ENCODE measurements at places on chromosomes 6 and 20.

DNA sequence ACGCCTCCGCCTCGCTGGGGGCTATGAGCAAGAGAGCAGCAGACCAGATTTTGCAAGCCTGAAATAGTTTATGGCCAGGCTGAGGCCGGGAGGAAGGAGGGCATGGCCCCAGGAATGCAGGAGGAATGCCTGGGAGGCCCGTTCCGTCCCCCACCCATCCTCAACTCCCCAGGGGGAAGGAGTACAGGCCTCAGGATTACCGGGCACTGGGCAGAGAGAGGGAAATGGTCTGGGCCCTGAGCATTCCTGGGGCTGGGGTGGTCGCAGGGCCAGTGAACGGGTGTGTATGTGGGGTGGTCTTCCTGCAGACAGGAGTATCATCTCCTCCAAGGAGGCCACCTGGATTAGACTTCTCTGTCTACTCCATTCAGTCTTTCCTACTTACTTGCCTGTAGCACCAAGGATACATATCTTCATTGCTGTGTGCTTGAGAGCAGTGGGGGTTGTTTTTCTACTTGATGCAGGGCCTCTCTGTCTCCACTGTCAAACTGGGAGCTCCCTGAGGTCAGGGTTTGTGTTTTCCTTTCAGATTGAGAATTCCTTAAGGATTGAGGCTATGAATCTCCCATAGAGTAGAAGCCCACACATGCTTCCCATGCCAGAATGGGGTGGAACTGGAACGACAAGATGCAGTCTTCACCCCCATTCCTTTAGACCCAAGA lies 81.3 kb downstream of the VEGFA start:
- DNase-seq = no peak

DNA sequence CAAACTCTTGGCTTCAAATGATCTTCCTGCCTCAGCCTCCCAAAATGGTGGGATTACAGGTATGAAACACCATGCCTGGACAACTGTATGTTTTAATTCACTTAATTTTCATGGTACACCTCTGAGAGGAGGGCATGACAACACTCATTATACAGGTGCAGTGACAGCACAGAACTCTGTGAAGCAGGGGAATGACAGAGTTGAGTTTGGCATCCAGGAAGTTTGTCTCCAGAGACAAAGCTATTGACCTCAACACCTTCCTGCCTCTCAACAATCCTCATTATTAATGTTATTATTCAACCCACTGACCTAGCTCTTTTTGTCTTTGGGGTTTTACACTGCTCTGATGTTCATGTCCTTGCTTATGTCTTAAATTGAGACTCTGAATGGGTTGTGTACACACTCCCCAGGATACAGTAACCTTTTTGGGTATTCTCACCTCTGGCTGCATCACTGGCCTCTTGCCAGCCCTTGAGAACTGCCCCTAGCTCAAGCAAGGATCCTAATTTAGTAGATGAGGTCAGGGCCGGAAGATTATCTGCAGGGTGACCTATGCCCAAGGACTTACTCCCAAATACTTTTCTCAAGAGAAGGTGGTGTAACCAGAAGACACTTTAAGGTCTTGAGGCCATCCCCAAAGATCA lies 13.0 kb upstream of the IER3 start:
- DNase-seq = no peak

GRCh38 chr6:44676826-44677433 lies 289.4 kb downstream of the CDC5L start:
- DNase-seq = no peak

DNA sequence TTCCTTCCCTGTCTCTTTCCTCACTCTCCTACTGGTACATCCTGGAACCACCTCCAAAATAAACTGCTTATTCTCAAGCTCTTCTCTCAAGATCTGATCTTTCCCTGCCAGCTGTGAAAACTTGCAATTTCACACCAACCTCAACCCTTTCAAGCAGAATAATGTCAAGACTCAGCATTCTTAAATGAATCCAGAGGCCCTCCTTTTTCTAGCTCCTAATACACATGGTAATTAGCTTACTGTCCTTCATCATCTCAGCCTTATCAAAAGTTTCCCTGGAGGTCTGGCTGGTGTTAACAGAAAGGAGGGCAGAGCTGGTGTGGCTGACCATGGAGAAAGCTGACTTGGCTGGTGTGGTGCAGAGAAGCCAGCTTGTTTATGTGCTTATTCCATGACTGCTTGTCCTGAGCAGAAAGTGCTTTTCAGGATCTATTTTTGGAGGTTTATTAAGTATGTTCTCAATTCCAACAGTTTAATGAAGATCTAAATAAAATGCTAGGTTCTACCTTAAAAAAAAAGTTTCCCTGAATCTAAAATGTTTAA lies 50.5 kb downstream of the CFAP61 start:
- no peak for DNase-seq

DNA sequence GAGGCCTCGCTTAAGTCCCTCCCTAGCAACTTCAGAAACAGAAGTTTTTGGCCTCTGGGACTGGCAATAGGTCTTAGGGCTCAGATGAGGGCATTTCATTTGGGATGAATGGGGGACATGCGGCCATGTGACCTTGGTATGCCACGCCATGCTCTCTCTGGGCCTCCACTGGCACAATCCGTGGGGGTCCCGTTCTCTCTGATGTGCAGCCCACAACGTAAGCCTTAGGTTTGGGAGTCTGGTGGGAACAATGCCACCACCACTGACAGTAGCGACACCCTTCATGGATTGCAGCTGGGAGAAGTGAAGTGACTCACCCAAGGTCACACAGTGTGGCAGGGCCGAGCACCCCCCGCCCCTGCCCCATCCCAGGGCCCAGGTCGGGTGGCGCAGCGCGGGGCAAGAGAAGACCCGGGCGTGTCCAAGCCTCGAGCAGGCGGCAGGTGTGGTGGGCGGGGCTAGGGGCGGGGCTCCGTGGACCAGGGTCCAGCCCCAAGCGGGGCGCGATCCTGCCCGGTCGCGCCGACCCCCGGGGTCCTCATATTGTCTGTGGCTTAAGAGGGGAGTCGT lies 864 bp upstream of the CEBPB start:
- DNase-seq = peak; percentile 36

All from activated CD4-positive, alpha-beta T cell treated with anti-CD3 and anti-CD28 coated beads, Interleukin-2, Interleukin-6, amounts not matched to agents 100 ng/mL and 50 ng/mL, durations not matched to agents 16 hours and 8 hours (primary cell).